GM03348 (cell line): ENCODE measurements at places on chromosomes 5 and 9.

- peak; percentile 31 for DNase-seq
These were observed 479.1 kb downstream of the CCDC171 start for GRCh38 chr9:16031971-16032370.

- no peak for DNase-seq
These were observed 158.8 kb upstream of the SPEF2 start for GRCh38 chr5:35458824-35459207.

DNA sequence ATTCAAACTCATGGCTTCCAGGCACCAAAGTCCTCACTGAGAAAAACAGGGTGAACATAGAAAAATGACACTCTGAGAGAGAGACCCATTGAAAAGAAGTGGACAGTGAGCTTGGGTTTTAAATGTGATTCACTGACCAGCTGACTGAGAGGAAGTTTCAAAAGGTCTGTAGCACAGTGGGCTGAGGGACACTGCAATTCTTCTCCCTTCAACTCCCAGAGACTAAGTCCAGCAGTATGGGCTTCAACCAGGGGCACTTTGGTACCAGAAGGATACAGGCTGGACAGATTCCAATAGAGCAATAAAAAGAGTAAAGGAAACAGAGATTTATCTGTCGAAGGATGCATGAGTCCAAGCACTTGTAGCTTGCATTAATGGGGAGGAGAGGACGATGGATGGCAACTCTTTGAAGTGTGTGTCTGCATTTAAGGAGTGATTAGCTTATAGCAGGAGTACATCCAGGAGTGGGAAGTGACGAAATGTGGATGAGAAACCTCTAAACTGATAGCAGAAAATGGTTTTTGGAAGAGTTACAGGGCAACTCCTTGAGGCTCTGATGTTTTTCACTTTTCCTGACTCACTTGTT is 117.0 kb upstream of the ANKRD55 start:
- no peak for DNase-seq

GRCh38 chr5:127316011-127316410 is 25.4 kb downstream of the MEGF10 start:
- no peak for DNase-seq

- peak; percentile 59 for DNase-seq
These were observed 21.3 kb upstream of the SLC12A2 start for GRCh38 chr5:128062172-128062746.

DNA sequence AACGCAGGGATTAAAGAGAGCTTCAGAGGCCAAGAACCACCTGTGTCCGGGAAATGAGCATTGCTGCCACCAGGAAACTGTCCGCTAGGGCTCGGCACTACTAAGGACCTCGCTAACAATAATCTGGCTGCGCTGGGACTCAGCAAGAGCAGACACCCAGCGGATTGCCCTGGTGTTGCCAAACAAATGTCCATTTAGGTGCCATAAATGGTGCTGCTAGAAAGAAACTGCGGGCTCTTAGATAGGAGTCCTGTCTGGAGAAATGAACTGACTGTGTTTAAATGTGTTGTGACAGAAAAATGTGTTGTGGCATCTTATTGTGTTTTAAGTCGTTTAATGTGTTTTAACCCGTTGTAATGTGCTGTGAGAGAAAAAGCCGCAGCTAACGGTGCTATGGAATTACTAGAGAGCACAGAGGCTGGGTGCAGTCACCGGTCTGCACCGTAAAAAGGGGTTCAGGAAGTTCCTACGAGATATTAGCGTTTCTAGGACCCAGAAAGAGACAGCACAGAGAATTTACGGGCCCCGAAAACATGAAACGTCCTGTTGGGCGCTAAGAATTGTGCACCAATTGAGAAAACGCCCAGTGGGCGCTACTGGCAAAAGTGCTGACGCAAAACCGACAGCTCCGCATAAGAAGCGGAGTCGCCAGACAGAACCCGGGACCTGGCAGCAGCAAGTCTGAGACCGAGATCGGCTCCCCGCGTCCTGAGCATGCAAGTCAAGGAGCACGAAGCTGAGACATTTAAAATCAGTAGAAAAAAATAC is 90.6 kb downstream of the ANXA2R start:
- DNase-seq, result peak; percentile 64

DNA sequence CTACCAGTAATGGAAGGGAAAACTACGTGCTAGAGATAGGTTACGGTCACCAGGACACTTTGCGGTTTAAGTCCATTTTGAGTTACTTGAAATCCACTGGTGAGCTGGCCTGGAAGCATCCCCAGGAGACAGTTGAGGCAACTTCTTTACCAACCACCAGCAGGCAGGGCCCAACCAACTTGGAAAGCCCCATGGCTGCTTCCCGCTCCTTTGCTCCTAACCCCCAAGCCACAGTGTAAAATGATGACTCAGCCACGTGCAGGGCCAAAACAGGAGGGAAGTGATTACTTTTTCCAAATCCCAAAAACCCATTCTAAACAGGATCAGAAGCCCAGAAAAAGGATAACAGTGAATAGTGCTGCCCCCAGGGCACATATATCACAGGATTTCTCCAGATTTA is 87.4 kb downstream of the PAX5 start:
- no peak for DNase-seq

GRCh38 chr5:76332102-76332501 is 71.0 kb upstream of the IQGAP2 start:
- no peak for DNase-seq

DNA sequence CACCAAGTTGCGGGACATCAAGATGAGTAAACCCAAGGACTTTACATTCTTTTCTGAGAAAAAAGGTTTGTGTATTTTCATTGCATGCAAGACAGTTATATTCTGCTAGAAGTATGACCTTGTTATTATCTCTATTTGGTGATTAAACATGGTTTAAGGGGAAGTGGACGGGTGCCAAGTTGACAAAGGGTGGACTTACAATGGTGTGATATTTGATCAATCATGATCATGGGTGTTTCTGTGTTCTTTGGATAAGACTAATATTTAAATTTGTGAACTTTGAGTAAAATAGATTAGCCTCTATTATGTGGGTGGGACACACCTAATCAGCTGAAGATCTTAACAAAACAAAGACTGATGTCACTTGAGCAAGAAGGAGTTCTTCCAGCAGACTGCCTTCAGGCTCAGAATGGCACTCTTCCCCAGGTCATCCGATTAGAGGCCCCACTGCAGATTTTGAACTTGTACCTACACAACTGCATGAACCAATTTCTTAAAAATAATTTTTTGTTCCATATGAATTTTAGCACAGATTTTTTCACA is 782.9 kb downstream of the CDH12 start:
- no peak for DNase-seq

- no peak for DNase-seq
These were observed 24.3 kb downstream of the SPAAR start for GRCh38 chr9:35933550-35934067.

GRCh38 chr9:117293206-117294114 is 121.4 kb downstream of the ASTN2 start:
- DNase-seq, result no peak

- DNase-seq, result no peak
These were observed 67.0 kb downstream of the PTTG1 start for GRCh38 chr5:160488394-160489325.

GRCh38 chr5:15487228-15487627 is 12.8 kb upstream of the FBXL7 start:
- DNase-seq, result no peak

GRCh38 chr5:178557416-178557815 is 32.8 kb downstream of the COL23A1 start:
- no peak for DNase-seq

DNA sequence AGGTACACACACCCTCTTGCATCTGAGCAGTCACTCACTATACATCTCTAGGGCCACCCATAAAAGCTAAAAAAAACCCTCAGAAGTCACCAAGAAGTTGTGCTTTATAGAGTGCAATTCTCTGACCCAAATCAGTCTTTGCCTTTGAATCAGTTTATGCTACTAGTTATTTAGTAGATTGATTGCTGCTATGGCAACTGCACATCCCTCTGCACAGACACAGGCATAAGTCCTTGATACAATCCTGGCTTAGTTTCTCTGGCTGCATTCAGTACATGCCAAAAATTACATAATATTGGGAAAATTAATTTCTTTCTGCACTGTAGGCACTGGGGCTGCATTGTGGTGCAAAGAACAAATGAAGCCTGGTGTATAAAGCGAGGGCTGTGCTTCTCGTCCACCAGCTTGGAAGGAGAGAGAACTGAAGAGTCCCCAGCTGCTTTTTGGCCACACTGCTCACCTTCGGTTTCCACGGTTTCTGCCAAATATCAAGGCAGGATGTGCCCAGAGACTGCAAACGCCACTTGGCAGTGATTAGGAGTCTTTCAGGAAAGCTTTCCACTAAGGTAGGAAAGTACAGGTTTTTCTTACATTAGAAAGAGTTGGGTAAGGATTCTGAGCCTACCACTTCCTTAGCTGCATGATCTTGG is 258.4 kb downstream of the ELAVL2 start:
- DNase-seq, result no peak

DNA sequence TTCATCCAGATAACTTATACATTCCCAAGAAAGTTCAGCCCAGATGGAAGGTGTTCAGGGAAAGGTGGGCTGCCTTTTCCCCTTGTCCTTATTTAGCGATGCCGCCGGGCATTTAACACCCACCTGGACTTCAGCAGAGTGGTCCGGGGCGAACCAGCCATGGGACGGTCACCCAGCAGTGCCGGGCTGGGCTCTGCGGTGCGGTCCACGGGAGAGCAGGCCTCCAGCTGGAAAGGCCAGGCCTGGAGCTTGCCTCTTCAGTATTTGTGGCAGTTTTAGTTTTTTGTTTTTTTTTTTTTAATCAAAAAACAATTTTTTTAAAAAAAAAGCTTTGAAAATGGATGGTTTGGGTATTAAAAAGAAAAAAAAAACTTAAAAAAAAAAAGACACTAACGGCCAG is 4.0 kb upstream of the PHYHD1 start:
- no peak for DNase-seq

- DNase-seq, result no peak
These were observed 39.6 kb downstream of the RGS3 start for GRCh38 chr9:113503131-113503541.

GRCh38 chr9:68931821-68932220 is 82.1 kb downstream of the PRKACG start:
- no peak for DNase-seq

- no peak for DNase-seq
These were observed 131.4 kb downstream of the COMMD10 start for GRCh38 chr5:116216246-116216645.

DNA sequence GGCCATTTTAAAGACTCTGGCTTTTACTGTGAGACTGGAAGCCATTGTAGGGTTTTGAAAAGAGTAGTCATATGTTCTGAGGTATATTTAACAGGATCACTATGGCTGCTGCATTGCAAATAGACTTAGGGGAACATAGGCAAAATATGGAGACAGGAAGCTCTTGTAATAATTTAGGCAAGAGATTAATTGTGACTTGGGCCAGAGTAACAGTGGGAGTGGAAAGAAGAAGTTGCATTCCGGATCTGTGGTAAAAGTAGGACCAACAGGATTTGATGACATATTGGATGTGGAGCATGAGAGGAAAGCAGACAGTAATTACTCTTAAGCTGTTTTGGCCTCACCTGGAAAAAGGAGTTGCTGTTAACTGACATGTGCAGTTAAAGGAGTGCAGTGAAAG is 85.6 kb downstream of the SMIM15 start:
- no peak for DNase-seq

- DNase-seq, result no peak
These were observed 66.6 kb upstream of the SPATA31E1 start for GRCh38 chr9:87816036-87816435.

DNA sequence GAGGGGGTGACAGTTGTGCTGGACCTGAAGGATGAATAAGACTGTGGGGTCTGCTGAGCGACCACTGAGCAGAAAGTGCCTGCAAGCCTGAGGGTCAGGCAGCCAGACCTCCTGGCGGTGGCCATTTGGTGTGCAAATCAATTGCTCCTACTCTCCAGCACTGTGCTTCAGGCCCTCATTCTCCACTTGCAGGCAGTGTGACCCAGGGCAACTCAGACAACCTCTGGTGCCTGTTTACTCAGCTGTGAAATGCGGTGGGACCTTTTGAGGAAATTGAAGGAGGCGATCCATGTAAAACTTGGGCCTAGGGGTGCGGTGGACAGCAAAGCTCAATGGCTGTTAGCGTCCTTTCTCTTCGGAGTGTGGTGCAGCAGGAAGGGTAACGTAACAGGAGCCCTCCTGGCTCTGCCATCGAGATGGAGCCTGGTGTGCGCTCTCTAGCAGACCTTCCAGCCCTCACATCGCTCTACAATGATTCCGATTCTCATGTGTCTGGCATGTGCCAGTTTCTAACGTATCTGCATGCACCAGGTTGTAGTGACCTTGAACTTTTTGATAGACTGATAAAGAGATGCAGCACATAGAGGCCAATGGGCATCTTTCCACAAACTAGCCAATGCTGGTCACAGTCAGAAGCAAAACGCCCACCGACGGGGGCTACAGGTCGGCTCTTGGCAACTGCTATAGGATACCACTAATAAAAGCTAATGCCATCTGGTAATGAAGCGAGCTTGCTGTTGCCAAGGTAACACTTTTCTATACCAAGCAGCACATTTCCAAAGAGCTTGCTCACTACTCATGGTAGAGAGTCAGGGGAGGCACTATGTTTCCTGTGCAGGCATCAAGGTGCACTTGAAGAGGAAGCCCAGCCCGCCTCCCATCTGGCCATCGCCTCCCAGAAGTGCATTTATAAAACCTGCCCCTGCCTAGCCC is 159.7 kb upstream of the RAPGEF1 start:
- DNase-seq, result no peak

DNA sequence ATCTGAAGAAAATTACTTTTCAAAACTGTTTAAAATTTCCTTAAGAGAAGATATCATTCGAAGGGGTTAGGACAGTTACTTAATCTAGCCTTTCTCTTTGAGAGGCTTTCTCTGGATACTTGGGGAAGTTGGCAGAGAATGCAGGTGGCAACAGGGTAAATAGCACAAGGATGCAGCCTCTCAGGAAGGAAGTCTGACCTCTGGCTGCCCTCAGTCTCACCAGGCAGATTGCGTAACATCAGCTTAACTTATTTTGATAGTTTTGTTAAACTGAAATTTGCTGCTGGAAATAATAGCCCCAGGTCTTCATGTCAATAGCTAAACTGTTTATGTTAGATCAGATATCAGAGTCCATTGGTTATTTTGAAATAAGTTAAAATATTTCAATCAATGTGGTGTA is 20.4 kb downstream of the CCDC192 start:
- peak; percentile 29 for DNase-seq

DNA sequence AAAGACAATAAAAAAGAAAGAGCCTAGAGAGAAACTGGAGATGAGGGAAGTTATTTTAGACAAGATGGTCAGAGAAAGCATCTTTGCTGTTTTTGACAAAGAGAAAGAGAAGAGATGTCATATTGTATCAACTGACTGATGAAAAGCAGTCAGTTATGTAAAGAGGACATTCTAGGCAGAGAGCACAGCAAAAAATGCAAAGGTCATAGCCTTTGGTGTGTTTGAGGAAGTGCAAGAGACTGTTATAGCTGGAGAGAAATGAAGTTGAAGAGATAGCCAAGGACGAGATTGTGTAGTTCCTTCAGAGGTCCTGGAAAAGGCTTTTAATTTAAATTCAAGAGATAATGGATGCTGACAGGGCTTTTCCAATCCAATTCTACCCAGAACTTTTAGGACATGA is 342.4 kb downstream of the RASEF start:
- no peak for DNase-seq

DNA sequence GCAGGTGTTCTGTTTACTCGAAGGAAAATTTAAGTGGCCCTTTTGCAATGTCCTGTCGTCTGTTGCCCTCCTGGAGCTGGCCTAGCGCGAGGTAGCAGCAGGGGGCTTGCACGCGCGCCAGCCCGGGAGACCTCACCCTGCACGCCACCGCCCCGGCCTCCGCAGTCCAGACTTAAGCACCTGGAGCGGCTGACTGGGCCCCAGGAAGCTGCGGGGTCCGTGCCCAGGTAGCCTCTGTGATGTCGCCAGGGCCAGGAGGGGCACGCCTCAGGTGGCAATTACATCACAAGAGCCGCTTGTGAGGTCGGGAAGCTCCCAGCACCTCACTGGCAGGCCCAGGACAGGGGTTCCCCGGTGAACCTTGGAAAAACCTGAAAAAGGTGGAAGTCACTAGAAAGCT is at the start of gene SAXO1:
Gene SAXO1 (minus strand): TSS at position 195 of the 400 bp plus-strand sequence. CDS start 301 bp downstream, outside the sequence.
- DNase-seq, result no peak
